CD4-positive, alpha-beta T cell treated with Interleukin-4 for 1 hour (primary cell): ENCODE measurements at places on chromosomes 16 and 17.

GRCh38 chr16:52367821-52368220 lies 179.1 kb downstream of the TOX3 start:
- DNase-seq, result no peak

GRCh38 chr17:6120351-6120750 lies 50.2 kb downstream of the WSCD1 start:
- DNase-seq, result no peak

- peak; percentile 15 for DNase-seq
Measured at GRCh38 chr17:76540381-76541300, 797 bp downstream of the PRCD start.

GRCh38 chr17:82917699-82918345 lies 78.0 kb upstream of the ZNF750 start:
- peak; percentile 19 for DNase-seq

DNA sequence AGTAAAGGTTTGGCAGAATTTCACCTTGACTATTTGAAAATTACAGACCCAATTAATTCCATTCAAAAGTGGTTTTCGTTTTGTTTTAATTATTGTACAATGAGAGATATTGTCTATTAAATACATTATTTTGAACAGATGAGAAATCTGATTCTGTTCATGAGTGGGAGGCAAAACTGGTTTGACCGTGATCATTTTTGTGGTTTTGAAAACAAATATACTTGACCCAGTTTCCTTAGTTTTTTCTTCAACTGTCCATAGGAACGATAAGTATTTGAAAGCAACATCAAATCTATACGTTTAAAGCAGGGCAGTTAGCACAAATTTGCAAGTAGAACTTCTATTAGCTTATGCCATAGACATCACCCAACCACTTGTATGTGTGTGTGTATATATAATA lies 72.6 kb downstream of the CDK12 start:
- no peak for DNase-seq
